ENCODE measurements at places on chromosomes 4 and X.

DNA sequence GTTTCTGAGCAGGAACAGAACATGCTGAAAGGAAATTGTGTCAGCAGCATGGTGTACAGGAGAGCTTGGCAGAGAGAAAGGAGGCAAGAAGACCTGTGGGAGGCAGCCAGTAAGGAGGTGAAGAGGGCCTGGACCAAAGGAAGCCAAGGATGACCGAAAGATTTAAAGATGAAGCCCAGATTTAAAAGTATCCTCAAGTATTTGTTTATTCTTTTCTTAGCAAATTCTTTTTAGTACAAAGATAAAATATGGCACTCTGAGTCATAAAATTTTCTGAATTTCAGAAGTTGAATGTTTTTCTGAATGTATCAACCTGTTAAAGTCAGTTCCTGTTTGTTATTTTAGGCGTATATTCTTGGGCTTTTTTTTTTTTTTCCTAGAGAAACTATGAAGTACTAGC is 3.5 kb downstream of the PKD2 start:
- DNase-seq, result no peak

GRCh38 chr4:140579278-140579677 is 10.5 kb upstream of the UCP1 start:
- DNase-seq, result no peak

GRCh38 chrX:110401135-110401534 is 42.5 kb downstream of the RTL9 start:
- no peak for DNase-seq

GRCh38 chr4:105966051-105966450 is 70.8 kb downstream of the NPNT start:
- DNase-seq, result no peak

GRCh38 chr4:144868309-144868708 is 222.4 kb downstream of the HHIP start:
- no peak for DNase-seq

GRCh38 chr4:2660596-2661211 is 95.4 kb downstream of the TNIP2 start:
- DNase-seq, result no peak

DNA sequence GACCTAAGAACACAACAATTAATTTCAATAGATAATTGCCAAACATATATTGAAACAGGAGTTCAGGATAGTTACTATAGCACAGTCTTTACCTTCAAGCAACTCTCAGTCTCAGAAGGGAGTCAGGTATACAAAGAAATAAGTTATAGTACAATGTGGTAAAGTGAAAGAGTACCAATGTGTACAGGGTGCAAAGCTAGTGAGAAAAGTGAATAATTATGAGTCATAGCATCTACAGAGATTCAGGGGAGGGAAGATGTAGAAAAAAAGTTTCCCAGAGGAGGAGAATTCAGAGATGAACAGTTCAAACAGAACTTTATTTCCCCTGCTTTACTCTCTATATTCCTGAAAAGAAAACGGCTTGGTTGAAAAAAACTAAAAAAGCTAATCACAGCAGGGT is 22.7 kb upstream of the DKK2 start:
- DNase-seq, result no peak

GRCh38 chrX:141839856-141840255 is 1.7 kb downstream of the MAGEC3 start:
- no peak for DNase-seq

GRCh38 chr4:77777135-77777807 is 41.9 kb downstream of the CNOT6L start:
- DNase-seq, result no peak

DNA sequence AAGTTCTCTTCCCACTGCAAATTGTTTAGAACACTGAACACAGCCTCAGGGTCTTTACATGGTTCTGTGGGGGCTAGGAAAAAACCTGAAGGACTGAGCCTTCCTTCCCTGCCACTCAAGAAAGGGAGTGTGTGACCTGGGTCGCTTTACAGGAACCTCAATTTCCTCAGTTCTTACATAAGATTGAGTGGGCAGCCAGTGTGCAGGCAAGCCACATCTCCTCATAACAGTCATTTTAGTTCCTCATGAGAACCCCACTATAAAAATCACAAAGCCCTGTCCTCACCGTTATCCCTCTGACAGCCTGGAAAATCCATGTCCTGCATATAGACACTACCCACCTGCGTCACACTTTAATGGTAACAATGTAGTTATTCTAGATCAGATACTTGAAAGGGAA is 2.1 kb upstream of the ETDC start:
- no peak for DNase-seq

DNA sequence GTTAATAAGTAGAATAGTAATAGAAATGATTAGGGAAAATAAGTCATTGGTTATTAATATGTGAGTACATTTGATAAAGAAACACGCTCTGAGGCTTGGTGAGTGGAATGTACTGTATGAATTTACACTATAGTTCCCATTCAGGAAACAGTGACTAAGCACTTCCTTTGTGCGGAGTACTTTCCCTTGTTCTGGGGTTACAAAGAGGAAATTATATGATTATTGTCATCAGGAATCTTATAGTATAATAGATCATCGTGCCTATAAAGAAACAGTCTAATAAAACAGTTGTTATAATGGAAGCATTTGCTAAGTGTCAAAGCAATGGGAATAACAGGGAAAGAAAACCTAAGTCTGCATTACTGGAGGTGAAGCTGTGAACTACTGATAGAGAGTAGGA is 138.0 kb downstream of the RPA4 start:
- no peak for DNase-seq

GRCh38 chr4:54800831-54801530 is 143.2 kb downstream of the KIT start:
- DNase-seq, result no peak

- no peak for DNase-seq
Measured at GRCh38 chrX:137052643-137053235, 18.9 kb upstream of the GPR101 start.

Measured in CD4-positive, alpha-beta T cell treated with Interleukin-15 for 1 hour (primary cell).